ENCODE measurements at places on chromosomes 2 and 18.

DNA sequence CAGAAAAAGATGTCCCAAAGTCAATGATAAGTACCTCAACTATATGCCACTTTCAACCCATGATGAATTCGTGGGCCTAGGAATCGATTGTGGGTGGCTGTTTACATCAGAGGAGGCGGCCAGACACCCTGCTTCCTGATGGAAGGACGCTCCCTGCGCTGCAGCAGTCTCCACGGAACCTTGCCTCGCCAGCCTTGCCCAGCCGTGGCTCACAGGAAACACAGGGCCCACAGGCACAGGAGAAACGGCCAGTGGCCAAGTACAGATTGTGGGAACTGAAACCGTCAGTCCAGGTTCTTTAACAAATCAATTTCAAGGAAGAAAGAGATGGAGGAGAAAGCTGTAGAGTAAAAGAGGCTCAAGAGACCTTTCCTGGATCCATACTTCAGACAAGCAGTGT is 101.5 kb upstream of the NFATC1 start:
- no peak for DNase-seq

- no peak for DNase-seq
These were observed 131.7 kb downstream of the DOCK10 start for GRCh38 chr2:224910574-224910925.

- DNase-seq: no peak
These were observed 24.9 kb downstream of the MERTK start for GRCh38 chr2:111923276-111923804.

GRCh38 chr2:241494311-241494908 is 14.0 kb downstream of the STK25 start:
- DNase-seq: no peak

DNA sequence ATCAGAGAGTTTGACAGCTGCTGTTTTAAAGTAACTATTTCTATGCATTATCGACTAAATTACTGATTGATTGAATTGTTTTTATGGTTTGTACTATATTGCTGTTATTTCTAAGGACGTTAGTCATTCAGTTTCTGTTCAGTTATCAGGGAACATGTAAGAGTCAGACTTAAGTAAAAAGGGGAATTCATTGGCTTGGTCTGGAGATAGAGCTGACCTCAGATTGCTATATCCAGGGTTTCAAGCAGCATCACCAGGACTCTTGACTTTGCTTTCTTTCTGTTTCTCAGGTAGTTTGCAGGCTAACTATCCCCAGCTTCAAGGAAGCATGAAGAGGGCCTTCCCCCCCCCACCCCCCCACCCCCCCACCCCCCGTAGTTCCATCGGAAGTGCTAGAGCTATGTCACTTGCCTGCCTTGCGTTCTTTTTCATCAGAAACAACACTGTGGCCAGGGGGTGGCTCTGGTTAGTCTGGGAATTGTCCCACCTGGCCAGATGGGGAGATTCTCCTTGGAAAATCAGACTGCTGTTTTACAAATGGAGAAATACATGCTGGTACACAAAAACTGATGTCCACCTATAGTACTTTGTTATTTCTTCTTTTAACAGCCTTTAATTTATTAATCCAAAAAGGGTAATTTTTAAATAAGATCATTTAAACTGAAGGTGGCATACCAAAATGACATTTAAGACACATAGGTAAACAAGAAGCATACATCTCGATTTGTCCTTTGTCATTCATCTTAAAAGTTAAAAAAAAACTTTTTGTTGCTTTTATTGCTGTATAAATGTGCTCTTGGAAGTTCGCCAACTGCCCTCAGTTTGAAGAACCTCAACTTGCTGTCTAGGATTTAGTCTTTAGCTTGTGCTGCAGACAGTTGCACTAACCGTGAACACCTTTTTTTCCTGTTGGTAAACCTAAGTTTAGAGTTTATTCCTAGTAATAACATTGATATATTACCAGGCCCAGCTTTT is 9.4 kb downstream of the SMAD4 start:
- DNase-seq: no peak

DNA sequence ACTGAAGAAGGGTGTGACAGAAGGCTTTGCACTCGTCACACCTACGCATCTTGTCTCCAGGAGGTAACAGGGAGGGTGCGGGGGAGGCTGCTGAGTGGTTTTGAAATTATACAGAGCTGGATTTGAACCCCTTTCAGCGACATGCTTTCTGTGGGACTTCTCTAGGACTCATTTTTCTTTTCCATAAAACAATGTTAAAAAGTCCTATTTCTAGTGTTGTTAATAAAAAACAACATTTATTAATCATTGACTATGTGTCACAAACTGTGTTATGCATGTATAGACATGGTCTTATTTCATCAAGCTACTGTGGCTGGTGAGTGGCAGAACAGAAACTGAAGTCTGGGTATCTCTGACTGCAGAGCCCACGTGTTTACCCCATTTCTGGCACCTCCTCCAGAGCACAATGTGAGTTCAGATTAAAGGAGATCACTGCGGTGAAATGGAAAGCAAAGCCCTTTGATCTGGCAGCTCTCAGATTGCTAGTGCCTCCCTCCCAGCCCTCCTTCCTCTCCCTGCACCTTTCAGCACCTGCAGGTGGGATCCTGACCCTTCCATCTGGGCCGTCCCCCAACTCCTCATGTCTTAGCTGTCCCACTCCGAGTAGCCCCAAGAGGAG is 315.5 kb upstream of the MYT1L start:
- no peak for DNase-seq

Data from hypothalamus (tissue), 51 donors.